ENCODE measurements at places on chromosomes 1 and 21.

- DNase-seq = no peak
These were observed 1.9 kb downstream of the FAM110D start for GRCh38 chr1:26160527-26161414.

GRCh38 chr1:93358293-93358692 lies 12.6 kb downstream of the DR1 start:
- no peak for DNase-seq

GRCh38 chr1:7771823-7772299 lies 765 bp downstream of the VAMP3 start:
- no peak for DNase-seq

- no peak for DNase-seq
These were observed 12.1 kb downstream of the FCRL5 start for GRCh38 chr1:157540160-157540748.

- no peak for DNase-seq
These were observed 13.5 kb downstream of the TNFRSF1B start for GRCh38 chr1:12180315-12180714.

Measured in naive thymus-derived CD4-positive, alpha-beta T cell (primary cell).